ENCODE measurements at places on chromosomes 5 and 9.

- DNase-seq = no peak
These were observed 14.0 kb downstream of the NDUFS6 start for GRCh38 chr5:1815071-1815786.

DNA sequence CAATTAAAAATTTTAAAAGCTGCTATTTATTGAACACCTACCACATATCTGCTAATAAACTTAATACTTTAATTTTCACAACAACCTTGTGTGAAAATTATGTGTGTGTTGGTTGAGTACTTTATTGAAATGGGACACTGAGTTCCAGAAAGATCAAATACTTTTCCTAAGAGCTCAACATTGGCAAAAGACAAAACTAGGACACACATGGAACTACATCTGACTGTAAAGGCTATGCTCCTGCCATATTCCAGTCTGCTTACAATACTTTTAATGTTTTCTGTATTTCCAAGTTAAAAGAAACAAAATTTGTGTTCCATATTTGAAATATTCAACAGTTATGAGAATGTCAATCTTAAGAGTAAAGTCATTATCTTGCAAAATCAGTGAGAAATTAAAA, 111.8 kb downstream of the RFX3 start:
- DNase-seq = no peak

DNA sequence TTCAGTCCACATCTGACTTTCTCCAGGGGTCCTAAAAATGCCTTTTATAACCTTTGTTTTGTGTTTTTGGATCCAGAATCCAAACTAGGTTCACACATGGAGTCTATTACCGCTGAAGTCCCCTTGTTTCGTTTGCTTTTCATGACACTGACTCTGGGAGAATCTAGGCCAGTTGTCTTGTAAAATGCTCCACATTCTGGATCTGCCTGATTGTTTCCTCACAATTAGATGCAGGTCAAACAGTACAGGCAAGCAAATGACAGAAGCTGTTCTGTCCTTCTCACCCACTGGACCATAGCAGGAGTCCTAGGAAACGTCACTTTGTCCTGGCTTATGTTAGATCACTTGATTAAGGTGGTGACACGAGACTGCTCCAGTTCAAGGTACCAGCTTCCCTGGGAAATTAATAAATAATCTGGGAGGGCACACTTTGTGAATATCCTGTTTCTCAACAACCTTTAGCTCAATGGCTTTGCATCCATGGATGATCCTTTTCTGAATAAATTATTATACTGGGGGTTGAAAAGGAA, 34.1 kb downstream of the FABP6 start:
- DNase-seq = no peak

DNA sequence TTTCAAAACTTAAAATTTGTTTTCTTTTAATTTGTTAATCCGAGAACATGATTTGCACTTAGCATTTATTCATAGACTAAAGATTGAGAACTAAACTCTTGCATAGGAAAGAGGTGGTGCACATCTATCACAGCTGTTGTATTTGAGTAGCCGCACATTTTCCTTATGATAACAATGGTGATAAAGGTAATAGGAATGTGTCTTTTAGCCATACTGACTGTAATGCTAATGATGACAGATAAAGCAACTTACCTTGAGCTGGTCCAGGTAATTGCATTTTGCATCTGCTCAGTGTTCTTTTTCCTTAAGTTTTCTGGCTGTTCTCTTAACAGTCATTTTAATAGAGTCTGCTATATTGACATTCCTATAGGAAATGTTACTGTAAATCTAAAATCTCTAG, 19.0 kb downstream of the PHAX start:
- DNase-seq = no peak
